NT2/D1 (cell line): ENCODE measurements at places on chromosomes 5 and 9.

DNA sequence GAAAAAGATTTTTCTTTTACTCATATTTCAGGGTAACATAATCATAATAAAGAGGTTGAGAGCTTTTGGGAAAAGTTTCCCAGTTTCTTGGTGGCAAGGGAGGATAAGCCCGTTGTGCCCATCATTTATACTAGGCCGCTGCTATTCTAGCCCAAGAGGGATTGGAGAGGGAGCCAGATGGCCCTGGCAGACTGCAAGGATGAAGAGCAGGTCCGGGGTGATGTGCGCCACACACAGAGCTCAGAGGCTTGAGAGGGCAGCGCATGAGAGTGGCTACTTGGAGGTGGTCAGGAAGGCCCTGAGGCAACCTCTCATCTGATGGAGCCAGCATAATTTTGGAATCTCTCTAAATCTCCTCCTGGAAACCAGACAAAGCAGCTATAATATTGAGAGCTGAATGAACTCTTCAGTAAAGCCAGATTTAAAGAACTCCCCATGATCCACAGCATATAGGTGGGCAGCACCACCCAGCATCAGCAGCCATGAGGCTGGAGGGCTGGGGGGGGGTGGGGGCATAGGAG lies 110.1 kb downstream of the MED27 start:
- no peak for DNase-seq

GRCh38 chr5:82404382-82404945 lies 126.3 kb upstream of the RPS23 start:
- no peak for DNase-seq

DNA sequence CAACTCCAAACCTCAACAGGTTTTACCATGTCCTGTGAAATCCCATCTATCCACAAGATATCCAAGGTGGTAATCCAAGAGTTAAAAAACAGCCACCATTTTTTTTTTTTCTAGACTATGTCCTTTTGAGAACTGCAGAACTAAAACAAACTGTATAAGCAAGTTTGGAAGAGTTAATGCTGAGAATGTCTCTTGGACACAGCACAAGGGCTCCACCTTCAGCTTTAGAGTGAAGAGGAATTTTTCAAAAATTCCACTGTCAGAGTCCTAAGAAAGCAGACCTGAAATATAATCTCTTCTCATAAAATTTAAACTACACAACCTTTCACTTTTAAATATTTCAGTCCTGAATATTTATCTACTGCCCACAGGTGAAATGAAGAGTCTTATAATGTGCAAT lies 167.8 kb upstream of the CCNG1 start:
- DNase-seq = no peak

- no peak for DNase-seq
Observed at GRCh38 chr5:104612005-104612404, 1049.4 kb upstream of the NUDT12 start.
